ENCODE measurements at places on chromosomes 11 and 22. TPM values are rescaled to one million over a fixed set of nuclear protein-coding genes. Genes with fewer than 3 reads are reported as not detected.

GRCh38 chr11:64305691-64306562 is 603 bp downstream of the ESRRA start:
- H3K36me3 ChIP-seq = no peaks in the 10 kb centered on the region
- DNase-seq = peak; percentile 86
- H3K4me3 ChIP-seq = peak overlapping the region; percentile 82
- H3K27ac ChIP-seq = peak overlapping the region; percentile 51
- peaks cover under 1% of the 10 kb centered on the region for H3K27me3 ChIP-seq
- H3K4me1 ChIP-seq = peaks cover 15% of the 10 kb centered on the region

GRCh38 chr22:41030891-41031290 is 61.5 kb upstream of the EP300 start:
- H3K4me3 ChIP-seq = no peak overlapping the region
- H3K27ac ChIP-seq = no peak overlapping the region
- no peaks in the 10 kb centered on the region for H3K36me3 ChIP-seq
- DNase-seq = peak; percentile 81
- peaks cover 11% of the 10 kb centered on the region for H3K4me1 ChIP-seq

The VSIG10L2 gene
- total RNA-seq = not detected

- no peaks in the 10 kb centered on the region for H3K36me3 ChIP-seq
- peak overlapping the region; percentile 32 for H3K4me3 ChIP-seq
- peak; percentile 86 for DNase-seq
Observed at GRCh38 chr11:48193876-48194275, 22.7 kb upstream of the OR4B1 start.

The TRPC6 gene
- total RNA-seq = under 0.01 TPM

- H3K36me3 ChIP-seq = no peaks in the 10 kb centered on the region
- no peaks in the 10 kb centered on the region for H3K27me3 ChIP-seq
- no peak for DNase-seq
- no peak overlapping the region for H3K27ac ChIP-seq
Observed at GRCh38 chr11:15878756-15879155, 477.6 kb downstream of the SOX6 start.

GRCh38 chr22:31378123-31378522 is 21.3 kb upstream of the DRG1 start:
- DNase-seq = peak; percentile 82
- no peak overlapping the region for H3K4me3 ChIP-seq
- peaks cover 6% of the 10 kb centered on the region for H3K4me1 ChIP-seq
- no peak overlapping the region for H3K27ac ChIP-seq
- no peaks in the 10 kb centered on the region for H3K36me3 ChIP-seq

The MAPK8IP1 gene
- total RNA-seq = 9.7 TPM

GRCh38 chr11:10322830-10323792 is 18.2 kb downstream of the ADM start:
- peaks cover 56% of the 10 kb centered on the region for H3K4me1 ChIP-seq
- DNase-seq = no peak
- no peaks in the 10 kb centered on the region for H3K36me3 ChIP-seq
- H3K4me3 ChIP-seq = peak overlapping the region; percentile 16
- H3K27me3 ChIP-seq = no peaks in the 10 kb centered on the region

The SCGB2A2 gene
- total RNA-seq = not detected

GRCh38 chr11:17765356-17766072 is 30.9 kb downstream of the KCNC1 start:
- H3K36me3 ChIP-seq = no peaks in the 10 kb centered on the region
- H3K27me3 ChIP-seq = peaks cover 8% of the 10 kb centered on the region
- peak; percentile 61 for DNase-seq
- H3K27ac ChIP-seq = no peak overlapping the region
- H3K4me1 ChIP-seq = no peaks in the 10 kb centered on the region
- no peak overlapping the region for H3K4me3 ChIP-seq

DNA sequence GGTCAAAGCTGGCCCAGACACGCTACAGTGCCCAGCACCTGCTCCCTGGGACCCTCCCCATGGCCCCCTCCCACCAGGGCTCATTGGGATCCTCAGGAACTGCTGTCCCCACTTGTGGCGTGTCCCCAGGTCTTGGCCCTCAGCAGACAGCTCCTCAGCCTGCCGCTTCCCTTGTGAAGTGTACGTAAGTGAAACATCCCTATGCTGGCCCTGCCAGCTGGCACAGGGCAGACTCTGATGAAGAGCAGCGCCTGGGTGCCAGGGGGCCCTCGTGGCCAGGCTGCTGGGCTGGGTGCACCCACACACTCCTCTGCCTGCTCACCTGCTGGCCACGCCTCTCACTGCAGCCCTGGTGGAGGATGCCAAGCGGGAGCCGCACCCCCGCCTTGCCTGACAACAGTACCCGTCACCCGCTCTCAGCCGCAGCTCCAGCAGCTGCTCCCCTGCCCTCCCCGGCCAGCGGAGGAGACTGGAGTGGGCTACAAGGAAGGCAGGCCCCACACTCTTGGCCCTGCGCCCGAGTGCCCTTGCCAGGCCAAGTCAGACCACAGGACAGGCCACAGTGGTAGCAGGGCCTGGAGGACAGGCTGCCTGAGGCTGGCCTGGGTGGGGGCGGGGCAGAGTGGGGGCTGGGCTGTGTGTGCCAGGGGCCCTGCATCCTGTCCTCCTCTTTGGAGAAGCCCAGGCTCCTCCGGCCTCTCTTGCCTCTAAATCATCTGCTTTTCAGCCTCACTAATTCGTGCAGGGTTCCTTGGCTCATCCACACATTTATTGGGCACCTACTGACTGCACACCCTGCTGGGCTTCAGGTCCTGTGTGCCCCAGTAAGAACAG is 39.5 kb downstream of the IGF2 start:
- H3K27me3 ChIP-seq = no peaks in the 10 kb centered on the region
- DNase-seq = peak; percentile 59

DNA sequence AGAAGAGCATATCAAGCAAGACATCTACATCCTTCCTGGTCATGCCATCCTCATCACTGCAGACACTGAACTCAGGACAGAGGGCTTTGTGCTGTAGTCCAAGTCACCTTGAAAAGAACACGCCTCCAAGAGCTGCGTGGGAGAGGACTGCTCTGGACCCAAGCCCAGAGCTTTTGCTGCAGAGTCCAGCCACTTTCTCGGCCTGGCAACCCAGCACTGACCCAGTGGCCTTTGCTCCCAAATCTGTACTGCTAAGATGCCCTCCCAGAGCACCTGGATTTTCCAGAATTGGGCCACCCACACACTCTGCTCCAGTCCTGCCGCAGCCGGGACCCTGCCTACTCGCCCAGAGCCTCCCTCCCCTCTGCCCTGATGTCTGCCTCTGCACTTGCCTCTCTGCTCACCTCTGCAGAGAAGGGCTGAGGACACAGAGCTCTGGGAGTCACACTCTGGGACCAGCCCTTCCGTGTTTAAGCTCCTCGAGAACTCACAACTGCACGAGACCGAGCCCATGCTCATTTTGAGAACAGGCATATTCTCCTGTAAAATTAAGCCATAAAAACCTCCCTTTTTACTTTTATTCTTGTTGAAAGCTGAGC is 83.8 kb upstream of the CSNK2A3 start:
- H3K4me3 ChIP-seq = no peak overlapping the region
- peaks cover 14% of the 10 kb centered on the region for H3K27me3 ChIP-seq

DNA sequence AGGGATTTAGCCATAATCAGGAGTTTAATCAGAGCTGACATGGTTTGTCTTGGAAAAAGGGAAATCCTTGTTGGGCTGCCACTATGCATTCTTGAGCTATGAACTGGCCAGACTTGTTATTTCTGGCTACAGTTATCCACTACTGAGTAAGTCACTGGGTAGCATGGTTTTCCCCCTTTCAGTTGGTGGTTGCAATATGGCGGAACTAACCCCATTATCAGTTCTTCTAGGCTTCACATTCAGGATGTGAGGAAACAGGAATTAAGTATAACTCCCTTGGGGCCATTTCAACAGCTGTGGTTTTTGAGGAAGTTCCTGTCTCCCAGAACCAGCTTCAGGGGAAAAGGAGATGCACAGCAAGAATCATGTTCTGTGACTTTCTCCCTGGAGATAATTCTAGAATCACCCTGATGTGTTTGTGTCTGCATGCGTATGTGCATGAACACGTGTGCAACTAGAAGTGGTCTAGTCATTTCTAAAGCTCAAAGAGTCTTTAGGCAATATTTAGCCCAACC is 103.0 kb upstream of the CD44 start:
- no peak overlapping the region for H3K4me3 ChIP-seq
- DNase-seq = no peak
- no peaks in the 10 kb centered on the region for H3K36me3 ChIP-seq
- H3K27me3 ChIP-seq = no peaks in the 10 kb centered on the region
- peak overlapping the region; percentile 71 for H3K27ac ChIP-seq

DNA sequence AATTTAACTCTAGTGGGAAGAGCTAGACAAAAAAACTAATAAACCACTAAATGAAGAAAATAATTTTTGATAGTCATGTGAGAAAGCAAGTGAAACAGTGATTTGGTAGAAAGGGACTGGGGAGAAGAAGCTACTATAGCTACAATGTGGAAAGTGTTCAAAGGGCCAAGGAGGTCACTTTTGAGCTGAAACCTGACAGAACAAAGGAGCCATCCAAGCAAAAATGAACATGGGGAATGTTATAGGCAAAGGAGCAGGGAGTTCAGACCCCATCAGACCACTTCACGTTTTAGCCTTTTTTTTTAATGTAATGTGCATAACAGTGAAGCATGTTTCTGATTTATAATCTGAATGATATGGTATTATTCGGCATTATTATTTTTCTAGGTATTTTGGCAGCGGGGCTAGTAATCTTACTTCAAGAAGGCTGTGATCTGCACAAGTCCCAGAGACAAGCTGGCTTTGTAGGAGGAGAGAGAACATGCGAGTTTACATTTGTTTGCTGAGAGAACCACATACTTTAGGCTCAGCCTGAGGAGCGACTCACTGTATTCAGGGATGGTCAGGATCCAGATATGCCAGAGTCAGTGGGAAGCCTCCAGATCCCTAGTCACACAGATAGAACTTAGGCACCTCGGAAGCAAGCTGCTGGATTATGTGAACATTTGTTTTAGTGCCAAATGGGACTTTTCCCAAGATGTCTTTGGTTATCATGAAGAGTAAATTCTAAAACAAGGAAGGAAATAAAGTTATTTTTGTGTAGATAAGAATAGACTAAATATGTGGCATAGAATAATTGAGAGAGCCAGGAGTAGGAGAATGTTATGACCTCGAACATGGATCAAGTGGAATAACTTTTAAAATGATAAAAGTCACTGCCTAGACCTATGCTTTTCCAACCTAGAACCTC is 118.6 kb downstream of the TRIM44 start:
- H3K27ac ChIP-seq = no peak overlapping the region
- H3K4me1 ChIP-seq = peaks cover 17% of the 10 kb centered on the region
- no peaks in the 10 kb centered on the region for H3K36me3 ChIP-seq
- peak; percentile 54 for DNase-seq
- H3K4me3 ChIP-seq = no peak overlapping the region

GRCh38 chr11:14445542-14446530 is 53.8 kb downstream of the COPB1 start:
- H3K4me3 ChIP-seq = peak overlapping the region; percentile 47
- H3K4me1 ChIP-seq = peaks cover 54% of the 10 kb centered on the region
- H3K27me3 ChIP-seq = no peaks in the 10 kb centered on the region
- no peaks in the 10 kb centered on the region for H3K36me3 ChIP-seq

The KRTAP5-6 gene
- not detected for total RNA-seq

- peaks cover 15% of the 10 kb centered on the region for H3K4me1 ChIP-seq
- no peaks in the 10 kb centered on the region for H3K27me3 ChIP-seq
- DNase-seq = no peak
Observed at GRCh38 chr11:111770581-111771134, 4.5 kb upstream of the PPP2R1B start.

The DAGLA gene
- 2.9 TPM for total RNA-seq

DNA sequence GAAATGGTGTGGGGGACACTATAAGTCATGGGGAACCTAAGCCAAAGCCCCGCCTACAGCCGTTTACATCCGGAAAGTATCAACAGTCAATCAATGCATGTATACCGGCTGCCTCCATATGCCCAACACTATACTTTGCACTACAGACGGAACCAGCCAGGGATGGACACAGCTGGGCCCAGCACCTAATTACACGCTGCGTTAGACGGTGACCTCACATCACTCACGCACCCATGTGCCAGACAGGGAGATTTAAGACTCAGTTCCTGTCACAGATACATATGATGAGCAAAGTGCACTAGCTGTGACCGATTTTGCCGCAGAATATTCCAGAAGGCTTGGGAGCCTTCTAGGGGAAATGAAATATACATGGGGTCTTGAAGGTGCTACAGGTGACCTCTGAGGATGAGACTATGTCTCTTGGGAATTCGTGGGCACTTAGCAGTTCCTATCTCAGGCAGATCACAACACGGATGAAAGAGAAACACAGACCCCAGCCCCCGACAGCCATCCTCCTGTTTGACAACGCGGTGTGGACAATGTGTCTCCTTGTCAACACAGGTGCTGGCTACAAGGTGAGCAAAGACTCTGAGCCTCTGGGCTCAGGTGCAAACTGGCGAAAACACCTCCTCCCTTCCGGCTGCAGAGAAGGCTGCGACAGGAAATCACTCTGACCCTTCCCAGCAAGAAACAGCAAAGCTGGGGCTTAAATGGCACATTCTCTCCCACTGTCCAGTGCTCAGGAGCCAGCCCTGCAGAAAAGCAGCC is 8.0 kb downstream of the AHNAK start:
- H3K27ac ChIP-seq = peak overlapping the region; percentile 58
- peak overlapping the region; percentile 51 for H3K4me3 ChIP-seq
- H3K36me3 ChIP-seq = peaks cover 37% of the 10 kb centered on the region
- peak; percentile 81 for DNase-seq
- no peaks in the 10 kb centered on the region for H3K27me3 ChIP-seq

- no peaks in the 10 kb centered on the region for H3K36me3 ChIP-seq
- peak; percentile 79 for DNase-seq
- no peak overlapping the region for H3K27ac ChIP-seq
- H3K4me1 ChIP-seq = no peaks in the 10 kb centered on the region
Observed at GRCh38 chr11:86360775-86361395, 13.8 kb upstream of the CCDC81 start.
